ENCODE measurements at places on chromosomes 4 and X. TPM values are rescaled to one million over a fixed set of nuclear protein-coding genes. Genes with fewer than 3 reads are reported as not detected.

DNA sequence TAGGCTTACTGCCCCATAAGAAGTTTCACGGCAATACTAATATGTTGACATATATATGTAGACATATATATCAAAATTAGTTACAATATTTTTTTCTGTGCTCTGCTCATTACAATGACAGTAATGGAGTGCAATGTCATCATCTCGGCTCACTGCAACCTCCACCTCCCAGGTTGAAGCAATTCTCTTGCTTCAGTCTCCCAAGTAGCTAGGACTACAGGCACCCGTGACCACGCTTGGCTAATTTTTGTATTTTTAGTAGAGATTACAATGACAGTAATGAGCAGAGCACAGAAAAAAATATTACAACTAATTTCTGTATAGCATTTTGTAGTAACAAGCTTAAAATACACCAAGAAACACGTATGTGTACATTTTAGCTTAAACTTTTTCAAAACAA, 7.6 kb downstream of the EIF4E start:
- no peak for DNase-seq

DNA sequence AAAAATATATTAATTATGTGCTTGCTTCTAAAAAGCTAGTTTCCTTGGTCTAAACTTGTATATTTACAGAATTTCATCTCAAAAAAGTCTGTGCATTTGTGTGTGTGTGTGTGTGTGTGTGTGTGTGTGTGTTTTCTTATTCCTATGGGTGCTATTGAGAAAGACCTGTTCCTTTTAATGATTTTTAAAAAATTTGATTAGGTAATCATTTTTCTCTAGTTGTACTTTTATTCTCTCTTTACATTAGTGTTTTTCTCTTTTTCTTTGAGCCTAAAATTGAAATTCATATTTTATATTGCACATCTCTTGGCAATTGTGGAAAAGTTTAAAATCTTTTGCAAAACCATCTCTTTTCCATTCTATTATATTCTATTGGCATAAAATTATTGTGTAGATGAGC, 690.4 kb upstream of the NDST4 start:
- no peak for DNase-seq

DNA sequence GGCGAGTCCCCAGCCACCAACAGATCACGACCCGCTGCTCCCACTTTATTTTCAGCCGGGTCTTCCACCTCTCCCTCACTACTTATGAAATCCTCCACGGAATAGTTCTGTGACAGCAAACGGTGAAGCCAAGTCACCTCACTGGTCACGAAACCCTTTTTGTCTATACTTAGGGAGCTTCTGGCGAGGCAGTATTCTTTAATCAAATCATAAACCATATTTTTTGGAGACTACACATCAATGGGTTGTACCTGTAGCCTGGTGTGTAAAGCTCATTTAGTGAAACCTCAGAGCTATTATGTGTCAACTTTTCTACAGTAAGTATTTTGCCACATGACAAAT, 809 bp upstream of the H2AZ1 start:
- DNase-seq: no peak

GRCh38 chrX:150547375-150548115, 20.9 kb upstream of the MTM1 start:
- no peak for DNase-seq

DNA sequence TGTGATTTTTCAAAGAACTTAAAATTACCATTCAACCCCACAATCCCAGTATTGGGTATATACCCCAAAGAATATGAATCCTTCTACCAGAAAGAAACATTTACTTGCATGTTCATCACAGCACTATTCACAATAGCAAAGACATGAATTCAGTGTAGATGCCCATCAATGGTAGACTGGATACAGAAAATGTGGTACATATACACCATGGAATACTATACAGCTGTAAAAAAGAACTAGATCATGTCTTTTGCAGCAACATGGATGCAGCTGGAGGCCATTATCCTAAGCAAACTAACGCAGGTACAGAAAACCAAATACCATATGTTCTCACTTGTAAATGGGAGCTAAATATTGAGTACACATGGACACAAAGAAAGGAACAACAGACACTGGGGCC, 34.1 kb upstream of the TMPRSS11F start:
- DNase-seq: no peak

DNA sequence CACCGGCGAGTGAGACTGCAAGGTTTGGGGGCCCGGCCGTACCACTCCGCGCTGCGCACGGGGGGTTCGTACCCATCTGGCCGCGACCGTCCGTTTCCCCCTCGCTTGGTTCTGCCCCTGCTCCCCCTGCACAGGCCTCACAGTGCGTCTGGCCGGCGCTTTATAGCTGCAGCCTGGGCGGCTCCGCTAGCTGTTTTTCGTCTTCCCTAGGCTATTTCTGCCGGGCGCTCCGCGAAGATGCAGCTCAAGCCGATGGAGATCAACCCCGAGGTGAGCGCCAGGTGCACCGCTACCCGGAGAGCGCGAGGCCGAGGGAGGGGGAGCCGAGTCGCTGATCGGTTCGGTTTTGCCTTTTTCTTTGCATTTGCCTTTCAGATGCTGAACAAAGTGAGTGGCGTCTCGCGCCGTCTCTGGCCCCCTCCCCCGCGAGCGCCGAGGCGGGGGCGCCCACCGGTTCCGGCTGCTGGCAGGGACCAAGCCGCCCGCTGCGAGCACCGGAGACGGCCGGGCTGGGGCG, at the start of gene UCHL1:
UCHL1 (plus strand) TSS at position 189 of the 517 bp plus-strand sequence; CDS start at position 238, 49 bp downstream.
- no peak for DNase-seq

DNA sequence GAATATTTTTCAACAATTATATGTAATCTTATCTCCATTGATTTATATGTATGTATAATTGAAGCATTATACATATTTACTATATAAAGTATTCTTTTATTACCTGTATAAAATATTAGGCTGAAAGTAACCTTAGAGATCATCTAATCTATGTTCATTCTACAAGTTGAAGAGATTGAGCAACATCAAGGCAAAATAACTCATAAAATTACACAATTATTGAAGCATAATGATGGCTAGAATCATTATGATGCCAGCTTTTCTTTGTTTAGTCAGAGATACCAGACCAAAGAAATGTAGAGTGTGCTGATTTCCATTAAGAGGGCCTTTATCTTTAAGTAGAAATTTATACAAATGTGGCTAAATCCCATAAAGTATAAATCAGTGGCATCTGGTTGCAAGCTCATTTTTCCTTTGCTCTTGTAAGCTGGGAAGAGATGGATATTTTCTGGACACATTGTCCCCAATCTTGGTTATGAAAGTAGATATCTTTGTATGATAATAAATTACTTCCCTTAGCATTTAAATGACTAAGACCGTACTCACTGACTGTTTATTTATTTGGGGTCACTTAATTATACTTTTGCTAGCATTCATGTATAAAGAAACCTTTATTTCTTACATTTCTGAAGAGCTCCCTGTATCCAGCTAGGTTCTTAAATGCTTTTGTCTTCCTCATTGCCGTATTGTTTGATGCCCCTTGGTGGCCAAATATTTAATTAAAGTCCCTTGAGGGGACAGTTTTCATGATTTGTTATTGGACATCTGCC, 339.8 kb downstream of the PCDH7 start:
- DNase-seq: no peak

DNA sequence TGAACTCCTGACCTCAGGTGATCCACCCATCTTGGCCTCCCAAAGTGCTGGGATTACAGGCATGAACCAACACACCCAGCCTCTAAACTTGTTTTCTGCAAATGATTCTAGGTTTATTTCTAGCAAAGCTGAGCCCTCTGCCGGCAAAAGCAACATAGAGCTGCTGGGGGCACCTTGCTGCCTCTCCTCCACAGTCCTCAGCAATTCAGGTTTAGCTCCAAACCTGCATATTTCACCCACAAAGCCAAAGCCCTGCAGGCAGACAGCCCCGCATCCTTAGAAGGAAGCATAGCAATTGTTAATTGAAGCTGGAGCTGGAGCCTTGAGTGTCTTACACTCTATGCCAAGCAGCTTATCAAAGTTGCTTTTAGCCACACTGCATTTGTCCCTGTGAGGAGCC, 24.9 kb upstream of the OCIAD2 start:
- no peak for DNase-seq

DNA sequence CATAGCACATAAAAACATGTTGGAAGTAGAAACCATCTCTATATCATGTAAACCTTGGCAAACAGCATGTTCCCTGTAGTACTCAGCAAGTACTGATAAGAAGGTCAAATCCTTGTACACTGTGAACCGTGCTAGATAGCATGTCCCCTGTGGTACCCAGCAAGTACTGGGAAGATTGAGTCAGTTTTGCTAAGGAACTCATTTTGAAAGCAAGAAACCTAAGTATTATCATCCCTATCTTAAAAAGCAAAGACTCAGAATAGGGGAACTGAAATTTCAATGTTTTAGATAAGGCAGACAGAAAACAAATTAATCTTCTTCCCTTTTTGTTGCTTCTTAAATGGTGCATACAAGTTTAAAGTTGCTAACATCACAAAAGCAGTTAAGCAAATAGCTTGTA, 180.2 kb downstream of the RBM46 start:
- peak; percentile 57 for DNase-seq

- no peak for DNase-seq
These were observed 471.3 kb upstream of the TECRL start for GRCh38 chr4:64880557-64880956.

DNA sequence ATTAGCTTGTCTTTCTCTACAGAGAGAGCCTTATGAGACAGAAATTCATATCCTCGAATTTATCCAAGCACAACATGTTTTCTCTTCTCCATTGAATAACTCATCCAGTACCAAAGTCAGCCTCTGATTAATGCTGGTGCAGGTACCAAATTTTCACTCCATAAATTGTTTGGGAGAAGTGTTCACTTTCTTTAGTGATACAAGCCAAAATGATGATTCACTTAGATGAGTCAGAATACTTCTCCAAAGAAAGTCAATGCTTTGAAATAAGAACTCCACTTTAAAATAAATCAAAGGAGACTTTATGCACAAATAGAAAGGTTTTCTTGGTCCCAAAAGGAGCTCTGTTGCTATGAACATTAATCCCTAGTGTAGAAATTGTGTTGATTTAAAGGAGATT, 60.2 kb downstream of the MAOB start:
- no peak for DNase-seq

GRCh38 chrX:95435198-95435597, 1249.4 kb upstream of the DIAPH2 start:
- DNase-seq: no peak

DNA sequence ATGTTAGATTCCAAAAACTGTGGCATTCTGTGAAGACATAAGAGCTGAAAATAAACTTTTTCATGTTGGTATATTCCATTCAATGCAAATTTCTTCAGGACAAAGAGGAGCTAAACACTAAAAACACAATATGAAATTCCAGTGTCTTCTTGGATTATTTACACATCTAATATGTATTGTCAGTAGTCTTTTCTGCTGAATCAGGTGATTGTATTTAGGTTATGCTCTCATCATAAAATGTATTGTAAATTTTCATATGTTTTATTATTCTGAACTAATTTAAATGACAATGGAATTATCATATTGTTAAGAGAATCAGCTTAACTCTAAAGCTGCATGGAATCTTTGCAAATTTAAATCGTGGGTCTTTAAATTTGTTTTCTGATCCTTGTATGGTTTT, 526.7 kb downstream of the PDHA2 start:
- DNase-seq: no peak

GRCh38 chr4:24896056-24896455, 16.8 kb downstream of the CCDC149 start:
- no peak for DNase-seq

GRCh38 chr4:25792200-25792791, 70.5 kb downstream of the SEL1L3 start:
- no peak for DNase-seq

DNA sequence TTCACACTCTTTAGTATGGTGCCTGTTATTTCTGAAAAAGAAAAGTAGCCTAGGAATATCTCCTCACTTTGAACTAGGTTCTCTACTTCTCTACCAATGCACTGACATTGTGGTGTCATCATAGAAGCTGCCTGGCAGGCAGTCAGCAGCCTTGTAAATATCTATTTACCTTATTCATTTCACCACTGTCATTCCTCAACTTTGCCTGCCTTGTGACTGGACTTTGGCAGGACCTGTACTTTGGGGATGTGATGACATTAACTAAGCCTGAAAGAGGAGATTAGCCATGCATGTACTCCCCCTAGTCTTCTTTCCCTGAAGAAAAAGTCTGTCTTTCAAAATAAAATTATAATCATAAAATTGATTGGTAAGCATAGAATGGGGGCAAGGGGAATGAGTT, 207.2 kb downstream of the ARAP2 start:
- no peak for DNase-seq

GRCh38 chr4:186554539-186554913, 841 bp downstream of the MTNR1A start:
- DNase-seq: no peak

- DNase-seq: peak; percentile 59
These were observed 119.0 kb downstream of the REELD1 start for GRCh38 chr4:146333187-146333894.

- DNase-seq: no peak
These were observed 283.5 kb upstream of the GIMD1 start for GRCh38 chr4:106652095-106652494.

DNA sequence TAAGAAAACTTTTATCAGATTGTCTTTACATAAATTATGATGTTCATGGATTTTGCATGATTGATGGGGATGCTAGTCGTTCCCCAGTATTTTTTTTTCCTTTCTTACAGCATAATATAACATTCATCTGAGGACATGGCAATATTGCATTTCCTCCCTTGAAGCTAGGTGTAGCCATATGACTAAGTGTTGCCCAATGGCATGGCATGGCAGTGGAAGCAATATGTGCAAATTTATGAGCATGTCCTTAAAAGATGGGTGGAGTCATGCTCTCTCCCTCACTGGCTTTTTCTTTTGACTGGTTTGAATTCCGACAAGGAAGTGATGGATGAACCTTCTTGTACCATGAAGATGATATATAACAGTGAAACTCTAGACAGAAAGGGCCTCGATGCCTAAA, 96.3 kb downstream of the BANK1 start:
- DNase-seq: no peak

- no peak for DNase-seq
These were observed 127.4 kb upstream of the RPL34 start for GRCh38 chr4:108492816-108493595.

DNA sequence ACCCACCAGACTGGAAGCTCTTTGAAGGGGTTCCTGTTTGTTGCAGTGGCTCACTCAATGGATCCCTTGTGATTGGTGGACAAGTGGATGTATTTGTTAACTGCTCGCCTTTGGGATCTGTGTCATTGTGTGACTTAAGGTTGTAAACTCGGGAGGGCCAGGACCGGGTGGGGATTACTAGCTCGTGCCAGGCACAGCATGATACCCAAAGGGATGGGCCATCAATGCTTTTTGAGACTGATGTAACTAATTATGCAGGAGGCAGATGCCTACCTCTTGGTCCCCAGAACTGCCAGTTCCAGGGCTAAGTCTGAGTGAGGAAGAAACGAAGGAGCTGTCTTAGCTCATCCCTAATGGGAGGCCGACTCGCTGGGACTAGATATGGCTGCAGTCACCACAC, 27.7 kb downstream of the UTP14A start:
- DNase-seq: no peak

Gene JADE3
- total RNA-seq: 0.88 TPM

Gene PAK3
- total RNA-seq: 0.10 TPM

Gene PAPSS1
- total RNA-seq: 28.0 TPM

Gene MAML3
- total RNA-seq: 0.28 TPM

Gene ATOH1
- total RNA-seq: not detected

Gene CXorf49
- total RNA-seq: not detected

Gene MORC4
- total RNA-seq: 0.21 TPM
